ENCODE measurements at places on chromosomes 7 and 10.

DNA sequence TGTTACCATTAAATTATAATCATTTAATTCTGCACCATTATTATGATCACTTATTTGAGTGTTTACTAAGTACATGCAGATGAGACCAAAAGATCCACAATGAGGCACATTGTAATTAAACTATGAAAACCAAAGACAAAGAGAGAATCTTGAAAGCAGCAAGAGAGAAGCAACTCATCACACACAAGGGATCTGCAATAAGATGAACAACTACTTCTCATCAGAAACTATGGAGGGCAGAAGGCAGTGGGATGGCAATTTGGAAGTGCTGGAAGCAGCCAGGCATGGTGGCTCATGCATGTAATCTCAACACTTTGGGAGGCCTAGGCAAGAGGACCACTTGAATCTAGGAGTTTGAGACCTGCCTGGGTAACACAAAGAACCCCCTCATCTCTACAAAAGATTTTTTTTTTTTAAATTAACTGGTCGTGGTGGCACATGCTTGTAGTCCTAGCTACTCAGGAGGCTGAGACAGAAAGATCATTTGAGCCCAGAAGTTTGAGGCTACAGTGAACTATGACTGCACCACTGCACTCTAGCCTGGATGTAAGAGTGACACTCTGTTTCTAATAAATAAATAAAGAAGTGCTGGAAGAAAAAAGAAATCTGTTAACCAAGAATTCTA is 47.7 kb downstream of the CDK6 start:
- no peak for DNase-seq

DNA sequence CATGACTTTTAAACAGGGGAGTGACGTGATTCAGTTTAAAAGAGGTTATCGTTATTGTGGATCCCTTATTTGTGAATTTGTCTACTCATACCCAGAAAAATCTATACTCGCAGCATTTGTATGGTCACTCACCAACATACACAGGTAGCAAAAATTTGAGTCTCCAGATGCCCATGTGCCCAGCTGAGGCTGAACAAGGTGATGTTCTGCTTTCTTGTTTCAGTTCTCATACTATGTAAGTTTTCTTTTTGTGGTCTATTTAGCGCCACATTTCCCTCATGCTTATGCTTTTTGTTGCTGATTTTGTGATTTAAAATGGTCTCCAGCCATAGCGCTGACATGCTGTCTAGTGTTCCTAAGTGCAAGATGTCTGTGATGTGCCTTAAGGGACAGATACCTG is 312.9 kb upstream of the SEMA3A start:
- no peak for DNase-seq

DNA sequence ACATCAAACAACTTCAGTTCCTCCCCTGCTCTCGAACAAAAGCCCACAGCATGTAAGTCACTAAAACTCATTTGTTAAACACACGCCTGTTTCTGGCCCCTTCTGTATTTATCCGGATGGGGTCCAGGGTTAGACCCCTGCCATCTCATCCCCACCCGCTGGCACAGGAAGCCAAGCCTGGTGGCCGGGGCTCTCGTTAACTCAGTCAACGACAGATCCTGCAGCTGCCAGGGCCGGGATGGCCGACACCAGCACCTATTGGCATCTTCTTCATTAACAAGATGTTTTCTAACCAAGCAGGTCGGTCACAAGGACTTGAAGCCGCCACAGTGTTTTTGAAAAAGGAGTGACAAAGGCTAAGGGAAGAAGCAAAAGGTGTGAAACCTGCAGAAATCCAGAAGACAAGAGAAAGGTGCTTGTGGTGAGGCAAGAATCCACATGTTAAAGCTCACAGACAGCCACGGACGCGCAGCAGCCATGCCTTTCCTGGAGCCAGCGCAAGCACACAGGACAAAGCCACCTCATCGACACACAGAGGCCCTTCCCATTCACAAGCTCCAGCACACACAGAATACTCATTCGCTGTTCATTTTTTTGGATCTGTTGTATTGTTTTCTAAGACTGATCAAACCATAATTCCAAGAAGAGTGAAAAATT is 202.7 kb downstream of the DIP2C start:
- no peak for DNase-seq

DNA sequence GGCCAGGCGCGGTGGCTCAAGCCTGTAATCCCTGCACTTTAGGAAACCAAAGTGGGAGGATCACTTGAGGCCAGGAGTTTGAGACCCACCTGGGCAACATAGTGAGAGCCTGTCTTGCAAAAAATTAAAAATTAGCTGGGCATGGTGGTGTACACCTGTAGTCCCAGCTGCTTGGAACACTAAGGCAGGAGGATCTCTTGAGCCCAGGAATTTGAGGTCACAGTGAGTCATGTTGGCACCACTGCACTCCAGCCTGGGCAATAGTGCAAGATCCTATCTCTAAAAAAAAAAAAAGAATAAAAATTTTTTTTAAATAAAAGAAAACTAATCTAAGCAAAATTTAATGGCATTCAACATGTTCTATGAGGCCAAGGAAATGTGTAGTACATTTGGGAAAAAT is 44.9 kb upstream of the UBN2 start:
- DNase-seq, result no peak

- DNase-seq, result no peak
These were observed 229.2 kb downstream of the TCF7L2 start for GRCh38 chr10:113179265-113179664.

Data from activated CD4-positive, alpha-beta T cell treated with anti-CD3 and anti-CD28 coated beads for 4 hours (primary cell).